ENCODE measurements at places on chromosomes 3 and 15.

DNA sequence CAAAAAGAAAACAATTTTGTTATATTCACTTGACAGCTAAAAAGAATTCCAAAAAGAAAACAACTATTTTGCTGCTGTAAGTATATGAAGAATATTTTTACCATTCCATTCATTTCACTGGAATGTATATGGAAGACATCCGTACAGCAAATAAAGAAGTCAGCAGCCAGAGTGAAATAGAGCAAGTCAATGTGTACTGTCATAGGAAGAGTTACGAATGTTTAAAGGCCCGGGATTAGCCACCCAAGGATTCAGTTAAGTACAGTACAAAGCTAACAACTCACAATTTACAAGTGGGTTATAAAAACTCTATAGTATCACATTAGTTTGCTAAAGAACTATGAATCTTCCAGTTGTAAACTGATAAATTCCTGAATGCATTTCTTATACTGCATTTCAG lies 14.4 kb upstream of the XXYLT1 start:
- no peak for DNase-seq

- DNase-seq: peak; percentile 52
Observed at GRCh38 chr3:160941885-160942494, 163.2 kb downstream of the B3GALNT1 start.

DNA sequence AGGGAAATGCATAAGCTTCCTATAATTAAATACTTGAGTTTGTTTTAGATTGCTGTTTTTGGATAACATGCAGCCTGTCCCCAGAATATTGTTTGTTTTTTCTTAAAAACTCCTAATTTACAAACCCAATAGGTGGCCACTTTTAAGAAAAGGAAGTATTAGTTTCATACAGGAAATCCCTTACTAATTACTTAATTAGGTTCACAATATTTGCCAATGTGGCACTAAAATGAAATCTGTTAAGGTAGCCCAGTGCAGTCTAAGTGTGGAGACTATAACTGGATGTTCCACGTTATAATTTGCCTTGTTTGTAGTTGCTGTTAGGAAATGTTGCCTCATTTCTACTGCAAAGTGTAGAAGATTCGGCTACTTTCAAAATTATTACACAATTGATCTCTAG lies 195.8 kb downstream of the BBX start:
- DNase-seq: no peak

DNA sequence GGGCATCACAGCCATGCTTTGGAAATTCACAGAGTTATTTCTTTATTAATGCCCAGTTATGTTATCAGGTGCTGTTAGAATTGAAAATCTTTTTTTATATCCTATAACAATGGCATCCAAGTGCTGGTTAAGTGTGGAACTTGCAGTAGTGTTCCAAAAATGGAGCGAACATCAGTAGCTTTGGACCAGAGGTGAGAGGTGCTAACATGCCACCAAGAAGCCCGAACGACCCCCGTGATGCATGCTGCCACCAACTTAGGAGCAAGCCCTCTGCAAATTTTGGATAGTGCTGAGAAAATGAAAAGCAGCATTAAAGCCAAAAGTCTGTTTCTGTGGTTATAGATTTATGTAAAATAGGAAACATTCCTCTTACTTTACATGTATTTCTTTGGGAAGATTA lies 24.8 kb downstream of the RBP1 start:
- DNase-seq: no peak
